ENCODE measurements at places on chromosomes 1 and 21.

- DNase-seq: no peak
Measured at GRCh38 chr1:30005972-30006619, 717.3 kb downstream of the MATN1 start.

DNA sequence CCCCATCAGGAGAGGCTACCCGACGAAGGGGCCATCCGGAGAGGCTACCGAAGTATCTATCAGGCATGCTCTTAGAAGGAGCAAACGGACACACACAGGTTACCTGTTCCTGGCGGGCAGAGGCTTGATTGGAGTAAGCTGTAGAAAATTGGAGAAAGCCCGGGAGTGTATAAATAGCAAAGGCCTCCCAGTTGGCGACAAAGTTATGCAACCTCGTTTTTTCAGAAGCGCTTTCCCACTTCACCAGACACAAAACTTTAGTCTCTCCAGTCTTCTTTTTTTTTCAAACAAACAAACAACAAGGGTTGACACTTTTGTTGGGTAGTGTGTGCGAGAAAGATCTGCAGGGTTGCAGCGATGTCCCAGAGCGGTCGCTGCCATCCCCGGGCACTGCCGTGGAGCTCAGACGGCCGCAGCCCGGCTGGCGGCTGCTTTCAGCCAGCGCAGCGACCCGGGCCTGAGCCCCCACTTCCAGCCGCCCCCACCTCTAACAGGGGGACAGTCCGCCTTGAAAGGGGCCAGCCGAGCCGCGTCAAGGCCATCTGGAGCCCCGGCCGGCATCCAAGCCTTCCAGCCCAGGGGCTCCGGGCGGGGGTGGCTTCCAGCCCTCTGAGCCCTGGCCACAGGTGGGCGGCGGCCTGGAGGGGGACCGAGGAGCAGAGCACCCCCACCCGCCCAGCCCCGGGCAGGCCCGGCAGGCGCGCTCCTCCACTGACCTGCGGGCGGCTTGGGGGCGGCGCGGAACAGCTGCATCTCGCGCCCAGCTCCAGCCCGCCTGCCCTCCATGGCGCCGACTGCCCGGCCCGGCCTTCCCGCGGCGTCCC lies 616 bp downstream of the MCOLN3 start:
- no peak for DNase-seq

- DNase-seq: no peak
Measured at GRCh38 chr1:77051425-77051824, 167.8 kb downstream of the PIGK start.

GRCh38 chr1:221071777-221072176 lies 192.5 kb downstream of the HLX start:
- DNase-seq: no peak

DNA sequence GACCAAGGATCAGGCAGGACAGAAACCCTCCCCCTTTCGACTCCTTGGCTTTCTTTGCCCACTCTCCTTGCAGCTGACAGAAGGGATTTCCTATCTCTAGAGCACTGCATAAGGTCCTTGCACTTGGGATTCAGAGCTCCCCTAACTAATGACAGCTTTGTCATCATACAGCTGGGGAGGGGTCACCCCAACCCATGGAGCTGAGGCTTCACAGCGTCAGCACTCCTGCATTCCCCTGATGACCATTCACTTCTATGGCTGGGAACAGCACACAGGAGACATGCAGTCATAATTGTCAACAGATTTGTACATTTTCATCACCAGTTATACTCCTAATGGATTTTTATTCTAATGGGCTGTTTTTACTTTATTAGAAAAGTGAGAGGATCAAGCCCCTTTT lies 161.7 kb upstream of the C1orf87 start:
- DNase-seq: no peak

- DNase-seq: no peak
Measured at GRCh38 chr1:97820470-97821188, 100.2 kb downstream of the DPYD start.

DNA sequence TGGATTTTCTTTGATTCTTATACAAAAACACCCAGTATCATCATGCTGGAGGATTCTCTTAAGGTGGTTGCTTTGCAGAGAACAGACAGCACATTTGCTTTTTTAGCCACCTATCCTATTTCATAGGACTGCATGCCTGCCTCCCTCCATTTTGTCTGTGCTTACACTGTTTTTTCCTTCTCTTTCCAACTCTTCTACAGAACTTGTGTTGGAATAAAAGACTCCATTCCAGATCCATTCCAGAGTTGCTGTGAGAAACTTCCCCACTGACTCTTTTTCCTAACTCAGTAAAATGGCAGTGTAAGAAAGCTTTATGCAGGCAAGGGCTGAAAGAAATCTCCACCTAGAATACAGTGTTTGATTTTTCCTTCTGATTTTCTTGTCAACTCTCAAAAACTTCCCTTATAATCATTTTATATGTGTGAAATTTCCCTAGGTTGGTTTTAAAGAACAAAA lies 5.2 kb upstream of the ARID1A start:
- no peak for DNase-seq

- no peak for DNase-seq
Measured at GRCh38 chr21:35100349-35100811, 51.3 kb upstream of the RUNX1 start.

DNA sequence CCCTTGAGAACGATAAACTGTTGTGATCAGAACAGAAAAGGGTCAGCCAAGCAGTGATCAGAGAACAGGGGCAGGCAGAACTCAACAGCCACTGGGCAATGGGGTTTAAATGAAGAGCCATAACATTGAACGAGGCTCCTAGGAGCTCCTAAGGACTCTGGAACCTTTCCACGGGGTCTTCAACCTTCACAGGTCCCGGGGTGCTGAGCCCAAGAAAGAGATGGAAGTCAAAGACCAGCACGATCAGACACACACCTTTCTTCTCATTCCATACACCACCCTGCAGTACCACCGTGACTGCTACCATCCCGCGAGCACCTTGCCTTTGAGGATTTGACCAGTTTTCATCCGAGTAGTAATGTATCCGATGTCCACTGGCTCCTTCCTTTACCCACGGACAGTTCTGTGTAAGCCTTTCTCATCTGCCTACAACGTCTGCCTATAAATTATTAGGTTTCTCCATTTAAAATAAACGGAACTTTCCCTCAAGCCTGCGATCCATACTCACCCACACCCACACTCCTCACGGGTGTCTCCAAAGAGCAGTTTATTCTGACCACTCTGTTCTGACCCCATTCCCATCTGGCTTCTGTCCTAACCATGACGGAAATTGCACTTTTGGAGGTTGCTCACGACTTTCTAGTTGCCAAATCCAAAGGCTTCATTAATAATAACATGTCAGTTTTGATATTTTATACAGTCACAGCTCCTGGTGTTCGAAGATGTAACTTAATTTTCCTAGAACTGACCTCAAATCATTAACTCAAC lies 16.8 kb upstream of the HHAT start:
- DNase-seq: no peak

- DNase-seq: no peak
Measured at GRCh38 chr1:53371121-53371666, 43.3 kb upstream of the LRP8 start.

DNA sequence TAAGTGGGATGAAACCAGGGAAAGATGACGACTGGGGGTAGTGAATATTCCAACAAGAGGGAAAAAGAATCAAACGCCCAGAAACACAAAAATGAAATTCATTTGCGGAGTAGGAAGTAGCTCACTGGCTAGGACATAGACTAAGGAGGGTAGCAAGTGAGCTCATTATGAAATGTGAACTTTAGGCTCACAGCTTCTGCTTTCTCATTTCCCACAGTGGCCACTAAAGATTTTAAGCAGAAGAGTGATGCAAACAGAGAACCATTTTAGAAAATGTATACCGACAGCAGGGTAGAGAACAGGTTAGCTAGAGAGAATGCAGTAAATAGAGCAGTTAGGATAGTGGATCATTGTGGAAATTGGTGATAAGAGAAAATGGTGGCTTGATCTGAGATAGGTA lies 3.5 kb downstream of the CD48 start:
- no peak for DNase-seq

- no peak for DNase-seq
Measured at GRCh38 chr1:147600119-147601111, 59.1 kb downstream of the BCL9 start.

GRCh38 chr1:157803851-157804250 lies 16.1 kb downstream of the FCRL1 start:
- DNase-seq: no peak

- DNase-seq: no peak
Measured at GRCh38 chr1:49036700-49037099, 260.0 kb upstream of the BEND5 start.

DNA sequence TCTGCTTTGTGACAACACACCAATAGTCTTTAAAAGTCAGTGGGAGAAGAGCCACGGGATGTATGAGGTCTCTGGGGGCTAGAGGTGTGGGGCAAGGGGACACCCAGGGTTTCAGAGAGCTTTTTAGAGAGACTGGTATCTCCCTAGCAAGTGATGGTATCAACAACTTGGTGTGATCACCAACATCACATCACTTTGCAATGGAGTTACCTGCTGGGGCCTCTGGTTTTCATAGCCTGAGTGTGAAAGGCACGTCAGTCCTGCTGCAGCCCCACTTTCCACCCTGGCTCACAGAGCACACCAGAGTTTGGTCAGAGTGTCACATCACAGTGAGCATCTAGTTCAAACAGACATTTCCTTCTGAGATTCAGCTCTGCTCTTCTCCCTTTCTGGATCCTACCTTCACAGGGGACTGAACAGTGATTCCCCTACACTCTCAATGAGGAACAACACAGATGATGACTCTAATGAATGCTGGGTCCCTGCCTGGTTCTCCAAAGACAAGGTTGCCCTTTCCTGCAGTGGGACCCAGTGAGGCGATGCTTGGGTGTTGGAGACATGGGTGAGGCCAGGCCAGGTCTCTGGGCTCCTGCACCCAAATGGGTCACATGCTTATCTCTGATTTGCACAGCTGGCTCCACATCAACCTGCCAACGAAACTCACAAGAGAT lies 2.0 kb upstream of the MAN1C1 start:
- DNase-seq: no peak

GRCh38 chr1:50930965-50931737 lies 28.9 kb downstream of the FAF1 start:
- no peak for DNase-seq

- DNase-seq: no peak
Measured at GRCh38 chr1:30966690-30967369, 58.3 kb upstream of the SDC3 start.

- no peak for DNase-seq
Measured at GRCh38 chr1:99348397-99349132, 84.3 kb downstream of the PLPPR4 start.

DNA sequence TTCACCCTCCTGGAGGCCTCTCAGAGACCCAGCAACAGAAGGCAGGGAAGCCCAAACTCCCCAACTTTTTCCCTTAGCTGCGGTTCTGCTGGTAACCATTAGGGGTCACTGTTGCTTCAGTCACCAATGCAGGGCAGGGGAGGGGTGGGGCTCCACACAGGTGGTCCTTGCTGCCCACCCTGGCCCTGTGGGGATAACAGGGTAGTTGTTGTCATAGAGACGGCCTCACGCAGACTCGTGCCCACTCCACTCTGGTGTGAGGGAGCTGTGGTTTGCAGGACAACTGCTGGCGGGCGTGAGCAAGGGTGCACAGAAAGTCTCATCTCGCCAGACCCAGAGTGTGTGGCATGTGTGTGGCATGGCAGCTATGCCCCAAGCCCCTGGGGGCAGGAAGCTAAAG lies 19.9 kb downstream of the INSRR start:
- DNase-seq: peak; percentile 42

DNA sequence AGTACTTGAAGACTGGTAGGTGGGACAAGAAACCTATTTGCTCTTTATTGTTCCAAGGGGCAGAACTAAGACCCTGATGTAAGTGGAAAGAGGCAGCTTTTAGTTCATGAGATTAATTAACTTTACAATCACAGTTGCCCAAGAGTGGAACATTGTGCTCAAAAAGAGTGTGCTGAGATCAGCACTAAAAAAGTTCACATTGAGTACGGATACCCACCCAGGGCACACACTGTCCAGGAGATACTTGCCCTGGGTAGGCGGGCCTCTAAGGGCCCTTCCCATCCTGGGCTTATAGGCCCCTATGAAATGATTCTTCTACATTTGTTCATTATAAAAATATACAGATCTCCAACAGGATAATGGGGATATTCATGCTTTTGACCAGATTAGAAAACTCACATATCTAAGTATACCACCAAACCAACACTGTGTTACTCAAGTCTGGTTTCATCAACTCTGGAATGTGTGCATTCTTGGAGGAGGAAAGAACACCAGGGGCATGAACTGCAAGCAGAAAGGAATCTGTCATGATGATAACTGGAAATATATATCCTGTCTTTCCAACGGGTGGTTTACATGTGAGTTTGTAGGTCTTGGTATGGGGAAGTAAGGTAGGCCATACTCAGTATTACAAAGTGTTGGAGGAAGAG lies 626.2 kb downstream of the SMYD3 start:
- DNase-seq: no peak

DNA sequence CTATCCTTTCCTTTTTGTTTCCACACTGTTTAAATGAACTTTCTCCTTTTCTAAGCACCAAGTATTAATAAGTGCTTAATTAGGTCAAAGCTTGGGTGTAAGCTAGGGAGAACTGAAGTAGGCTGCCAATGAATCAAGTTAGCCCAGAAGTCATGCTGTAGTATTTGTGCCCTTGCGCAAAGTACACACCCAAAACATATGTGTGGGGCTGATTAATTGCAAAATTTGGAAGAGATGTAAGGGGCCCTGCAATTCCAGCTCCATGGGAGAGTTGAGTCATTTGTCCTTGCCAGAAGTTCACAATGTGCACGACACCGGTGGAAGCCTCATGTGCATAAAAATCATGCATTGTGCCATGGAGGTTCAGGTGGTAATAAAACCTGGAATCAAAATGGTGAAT lies 18.6 kb upstream of the NTNG1 start:
- DNase-seq: no peak

DNA sequence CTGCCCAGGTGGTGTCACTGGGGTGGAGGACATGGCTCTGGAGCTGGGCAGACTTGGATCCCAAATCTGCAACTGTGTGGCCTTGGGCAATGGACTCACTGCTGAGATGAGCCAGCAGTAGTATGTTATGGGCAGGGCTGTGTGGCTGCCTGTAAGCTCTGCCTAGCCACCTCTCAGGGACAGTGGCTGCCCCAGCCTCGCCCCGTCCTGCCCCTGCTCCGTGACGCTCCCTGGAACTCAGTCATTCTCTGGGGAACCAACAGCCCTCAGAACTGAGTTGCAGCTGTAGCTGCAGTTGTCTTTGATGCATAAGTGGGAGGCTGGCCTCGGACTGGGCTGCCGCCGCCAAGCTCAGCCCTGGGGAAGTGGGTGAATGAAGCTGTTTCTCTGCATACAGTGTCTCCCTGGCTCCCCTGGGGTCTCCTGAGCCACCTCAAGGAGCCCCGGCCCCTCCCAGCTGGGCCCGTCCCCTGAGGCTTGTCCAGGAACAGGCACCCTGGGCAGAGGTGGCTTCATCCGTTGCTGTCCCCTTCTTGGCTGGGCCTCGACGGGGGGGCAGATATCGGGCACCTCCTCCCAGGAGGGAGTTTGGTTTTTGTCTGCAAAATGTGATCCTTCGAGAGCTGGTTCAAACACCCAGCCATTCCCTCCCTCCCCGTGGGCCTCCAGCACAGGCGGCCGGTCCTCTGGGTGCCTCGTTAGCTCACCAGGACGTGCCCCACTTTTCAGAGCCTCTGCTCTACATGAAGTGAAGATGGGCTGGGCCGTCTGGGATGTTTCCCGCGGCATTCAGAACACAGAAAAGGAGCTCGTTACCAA lies 26.2 kb upstream of the PLCH2 start:
- DNase-seq: no peak

Data from CD4-positive, alpha-beta T cell (primary cell).